ENCODE measurements at places on chromosomes 7 and 10.

GRCh38 chr7:15424468-15424867 is 137.3 kb downstream of the AGMO start:
- DNase-seq: no peak

- no peak for DNase-seq
These were observed 287.9 kb upstream of the PODXL start for GRCh38 chr7:131844369-131844768.

- DNase-seq: no peak
These were observed 66.1 kb downstream of the FZD1 start for GRCh38 chr7:91330191-91330808.

- DNase-seq: peak; percentile 40
These were observed 21.9 kb upstream of the KCNK18 start for GRCh38 chr10:117175215-117175900.

GRCh38 chr7:130037703-130038102 is 13.5 kb downstream of the ZC3HC1 start:
- no peak for DNase-seq

DNA sequence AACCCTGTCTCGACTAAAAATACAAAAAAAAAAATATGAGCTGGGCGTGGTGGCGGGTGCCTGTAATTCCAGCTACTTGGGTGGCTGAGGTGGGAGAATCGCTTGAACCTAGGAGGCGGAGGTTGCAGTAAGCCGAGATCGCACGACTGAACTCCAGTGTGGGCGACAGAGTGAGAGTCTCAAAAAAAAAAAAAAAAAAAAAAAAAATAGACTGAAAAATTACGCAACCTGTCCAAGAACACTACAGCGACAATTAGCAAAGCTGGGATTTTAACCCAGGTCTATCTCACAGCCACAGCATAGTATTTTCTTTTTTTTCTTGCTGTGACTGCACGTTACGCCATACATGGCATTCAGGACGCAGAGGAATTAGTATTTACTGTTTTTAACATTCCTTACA is 1.1 kb upstream of the RABGEF1 start:
- DNase-seq: no peak

DNA sequence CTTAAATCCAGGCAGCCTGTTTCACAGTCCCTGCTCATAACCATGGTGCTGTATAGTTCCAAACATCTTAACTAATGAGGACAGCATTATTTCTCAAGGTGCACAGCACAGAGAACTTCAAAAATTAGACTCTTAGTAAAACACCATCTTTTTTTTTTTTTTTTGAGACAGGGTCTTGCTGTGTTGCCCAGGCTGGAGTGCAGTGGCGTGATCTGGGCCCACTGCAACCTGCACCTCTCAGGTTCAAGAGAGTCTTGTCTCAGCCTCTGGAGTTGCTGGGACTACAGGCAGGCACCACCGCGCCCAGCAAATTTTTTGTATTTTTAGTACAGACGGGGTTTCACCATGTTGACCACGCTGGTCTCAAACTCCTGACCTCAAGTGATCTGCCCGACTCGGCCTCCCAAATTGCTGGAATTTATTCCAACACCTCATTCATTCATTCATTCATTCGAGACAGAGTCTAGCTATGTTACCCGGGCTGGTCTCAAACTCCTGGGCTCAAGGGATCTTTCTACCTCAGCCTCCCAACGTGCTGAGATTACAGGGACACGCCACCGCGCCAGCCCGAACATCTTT is 507 bp upstream of the TMEM254 start:
- no peak for DNase-seq

GRCh38 chr7:29623973-29624372 is 60.3 kb downstream of the PRR15 start:
- DNase-seq: no peak

DNA sequence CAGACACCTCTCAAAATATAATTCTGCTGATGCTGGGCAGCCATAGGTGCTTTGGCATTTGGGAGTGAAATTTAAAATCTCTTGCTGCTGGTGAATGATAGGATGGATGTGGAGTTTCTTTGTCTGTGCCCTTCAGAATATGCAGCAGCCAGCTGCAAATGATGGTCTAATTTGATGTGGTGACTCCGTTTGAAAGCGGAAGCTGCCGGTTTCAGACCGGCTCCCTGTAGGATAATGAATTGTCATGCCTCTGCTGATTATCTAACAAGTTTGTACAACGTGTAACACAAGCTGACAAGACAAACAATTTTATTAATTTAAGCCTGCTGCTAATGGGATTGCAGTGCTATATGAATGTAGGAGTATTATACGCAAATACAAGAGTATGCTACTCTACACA is 103.5 kb downstream of the SND1 start:
- no peak for DNase-seq

DNA sequence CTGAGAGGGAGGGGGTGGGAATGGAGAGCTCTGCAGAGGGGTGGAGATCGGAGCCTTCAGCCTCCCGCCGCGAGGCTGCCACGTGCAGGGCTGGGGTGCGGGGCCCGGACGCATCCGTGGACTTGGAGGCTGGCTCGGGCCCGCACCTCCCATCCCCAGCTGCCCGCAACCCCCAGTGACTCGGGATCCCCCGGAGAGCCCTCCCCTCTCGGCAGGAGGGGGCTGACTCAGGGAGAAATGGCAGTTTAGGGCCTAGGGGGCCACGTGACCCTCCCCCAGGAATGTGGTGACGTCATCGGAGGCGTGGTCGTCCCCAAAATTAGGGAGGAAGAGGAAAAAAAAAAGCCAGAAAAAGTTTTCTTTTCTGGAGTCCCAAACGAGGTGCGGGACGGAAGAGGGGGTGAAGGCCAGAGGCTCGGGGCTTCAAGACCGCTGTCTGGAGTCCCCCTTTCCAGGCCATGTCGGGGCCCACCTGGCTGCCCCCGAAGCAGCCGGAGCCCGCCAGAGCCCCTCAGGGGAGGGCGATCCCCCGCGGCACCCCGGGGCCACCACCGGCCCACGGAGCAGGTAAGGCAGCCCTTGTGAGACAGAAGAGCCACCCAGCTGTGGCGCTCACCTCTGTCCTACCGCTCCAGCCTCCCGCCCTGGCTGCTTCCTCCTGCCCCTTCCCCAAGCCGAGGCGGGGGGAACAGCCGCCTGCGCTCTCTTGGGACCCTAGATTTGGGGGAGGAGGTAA is at the start of gene TRIP6:
TRIP6 (plus strand) TSS at position 348 of the 736 bp plus-strand sequence; CDS start at position 459, 111 bp downstream.
- DNase-seq: peak; percentile 54

DNA sequence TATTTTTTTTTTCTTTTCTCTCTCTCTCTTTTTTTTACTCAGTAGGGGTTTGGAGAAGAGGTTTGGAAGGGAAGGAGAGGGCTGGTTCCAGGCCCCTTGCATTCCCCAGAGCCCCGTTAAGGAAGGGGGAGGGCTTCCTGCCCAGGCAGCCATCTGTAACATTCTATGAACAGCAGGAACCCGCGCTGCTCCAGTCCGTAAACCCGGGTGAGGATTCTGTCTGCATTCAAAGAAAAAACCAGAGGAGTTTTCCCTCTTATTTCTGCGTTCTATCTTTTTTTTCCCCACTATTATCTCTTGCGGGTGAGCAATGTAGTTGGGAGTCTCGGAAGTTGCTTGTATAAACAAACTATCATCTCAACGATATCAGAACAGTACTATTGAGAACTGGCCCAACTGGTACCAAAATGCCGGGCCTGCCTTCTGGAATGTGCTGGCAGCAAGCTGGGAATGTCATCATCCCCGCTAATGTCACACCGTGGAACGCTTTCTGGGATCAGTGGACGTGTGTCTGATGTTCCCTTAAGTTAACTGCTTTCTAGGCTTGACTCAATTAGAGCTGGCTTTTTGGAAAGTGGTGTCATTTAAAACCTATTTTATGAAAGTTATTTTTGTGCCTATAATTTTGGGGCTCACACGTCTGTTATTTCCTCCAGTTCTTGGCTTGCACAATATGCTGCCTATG is 153.1 kb upstream of the MEOX2 start:
- DNase-seq: peak; percentile 81

- DNase-seq: no peak
These were observed 268.9 kb downstream of the CSTF2T start for GRCh38 chr10:51430506-51430905.

DNA sequence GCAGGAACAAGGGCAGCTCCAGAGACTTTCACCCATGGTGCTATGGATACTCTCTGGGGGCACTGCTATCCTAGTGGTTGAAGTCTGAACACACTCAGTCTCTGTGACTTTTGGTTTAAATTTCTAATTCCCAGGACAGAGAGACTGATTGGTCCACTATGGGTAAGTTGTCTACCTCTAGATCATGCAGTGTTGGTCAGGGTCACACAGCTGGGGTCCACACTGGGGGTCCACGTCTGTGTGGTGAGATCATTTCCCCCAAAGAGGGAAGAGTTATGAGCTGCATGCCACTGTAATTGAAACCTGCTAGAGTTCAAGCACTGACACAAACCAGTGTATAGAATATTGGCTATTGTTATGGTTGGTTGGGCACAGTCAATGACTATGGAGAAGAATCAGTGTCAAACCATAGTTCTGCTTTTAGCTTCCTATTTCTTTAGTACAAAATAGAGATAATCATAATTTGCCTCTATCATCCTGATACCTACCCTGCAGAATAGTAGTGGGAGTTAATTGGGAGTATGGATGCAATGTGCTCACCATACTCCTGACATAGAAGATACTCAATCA is 101.6 kb downstream of the PRTFDC1 start:
- no peak for DNase-seq

DNA sequence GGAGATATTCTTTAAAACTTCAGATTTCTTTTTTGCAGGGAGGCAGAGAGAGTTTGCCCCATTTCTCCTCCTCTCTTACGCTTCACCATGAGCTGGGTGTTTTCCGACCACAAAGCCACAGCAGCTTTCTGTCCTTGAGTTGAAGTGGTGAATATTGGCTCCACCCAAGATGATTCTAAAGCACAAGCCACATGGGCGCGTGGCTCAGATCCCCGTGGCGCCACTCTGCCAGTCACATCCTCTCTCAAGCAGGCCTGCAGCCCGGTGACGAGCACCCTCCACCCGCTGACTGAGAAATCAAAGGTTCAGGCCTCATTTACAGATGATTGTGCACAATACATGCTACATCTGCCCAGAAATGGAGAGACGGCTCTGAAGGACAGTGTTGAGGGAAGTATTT is 27.6 kb upstream of the RNF32 start:
- no peak for DNase-seq

GRCh38 chr7:137717811-137718271 is 128.9 kb downstream of the DGKI start:
- DNase-seq: no peak

DNA sequence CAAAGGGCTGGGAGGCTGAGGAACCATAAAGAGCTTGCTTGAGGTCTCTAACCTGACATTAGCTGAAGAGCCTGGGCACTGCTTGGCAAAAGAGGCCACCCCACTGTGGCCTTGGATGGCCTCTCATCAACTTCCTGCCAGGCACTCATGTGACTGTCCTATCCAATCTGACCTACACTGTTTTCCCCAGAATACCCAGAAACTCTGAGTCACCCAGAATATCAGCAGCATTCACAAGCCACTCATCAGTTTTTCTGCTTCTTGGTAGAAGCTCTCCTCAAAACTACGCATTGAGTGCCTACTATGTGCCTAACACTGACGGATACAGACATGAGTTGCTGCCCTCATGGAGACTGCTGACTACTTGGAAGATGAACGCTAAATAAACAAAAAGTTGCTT is 4.1 kb upstream of the NT5C2 start:
- no peak for DNase-seq

GRCh38 chr7:144027974-144028373 is 20.8 kb upstream of the OR2A5 start:
- DNase-seq: no peak

DNA sequence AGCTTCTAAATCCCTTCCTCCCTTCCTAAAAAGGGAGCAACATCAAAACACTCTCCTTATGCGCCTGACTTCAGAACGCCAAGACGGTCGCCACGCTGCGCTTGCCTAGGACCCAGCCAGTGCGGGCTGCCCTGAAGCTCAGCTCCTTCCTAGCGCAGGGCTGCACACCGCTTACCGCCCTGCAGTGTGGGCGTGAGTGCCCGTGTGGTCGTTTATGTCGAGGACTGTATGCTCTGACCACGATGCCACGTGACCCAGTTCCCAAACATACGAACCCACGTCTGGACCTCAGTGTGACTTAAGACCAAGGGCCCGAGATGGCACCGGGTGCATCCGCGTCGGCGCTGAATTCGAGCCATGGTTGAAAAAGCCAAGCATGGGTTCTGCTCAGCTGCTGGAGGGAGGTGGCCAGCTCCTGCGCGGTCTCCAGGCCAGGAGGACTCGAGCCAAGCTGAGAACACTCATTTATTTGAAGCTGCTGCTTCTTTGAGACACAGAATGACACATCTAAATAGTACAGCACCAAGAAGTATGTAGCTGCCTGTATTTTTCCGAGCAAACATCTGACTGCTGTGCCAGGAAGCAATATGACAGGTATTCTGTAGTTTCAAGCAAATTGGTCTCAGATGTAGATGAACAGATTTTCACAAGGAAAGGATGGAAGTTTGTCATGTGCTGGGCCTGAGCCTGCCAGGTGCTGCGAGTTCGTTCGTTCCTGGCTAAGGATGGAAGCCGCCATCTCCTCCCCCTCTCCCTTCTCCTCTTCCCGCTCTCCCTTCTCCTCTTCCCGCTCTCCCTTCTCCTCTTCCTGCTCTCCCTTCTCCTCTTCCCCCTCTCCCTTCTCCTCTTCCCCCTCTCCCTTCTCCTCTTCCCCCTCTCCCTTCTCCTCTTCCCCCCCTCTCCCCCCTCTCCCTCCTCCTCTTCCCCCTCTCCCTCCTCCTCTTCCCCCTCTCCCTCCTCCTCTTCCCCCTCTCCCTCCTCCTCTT is 184.7 kb downstream of the EBF3 start:
- no peak for DNase-seq

DNA sequence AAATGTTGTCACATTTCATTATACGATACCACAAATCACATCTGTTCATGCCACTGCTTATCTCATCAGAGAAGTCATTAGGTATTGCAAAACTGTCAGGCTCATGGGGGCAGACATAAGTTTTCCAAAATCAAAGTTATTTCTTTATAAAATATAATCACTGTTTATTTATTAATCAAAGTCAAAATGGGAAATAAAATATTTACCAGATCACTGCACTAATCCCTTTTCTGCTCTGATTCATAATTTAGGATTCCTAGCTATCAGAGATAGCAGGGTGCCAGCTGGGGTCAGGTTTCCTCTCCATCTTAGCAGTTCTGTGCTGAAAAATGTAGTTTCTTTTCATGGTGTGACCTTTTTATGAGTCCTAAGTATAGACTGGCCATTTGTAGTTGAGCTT is 117.7 kb upstream of the LANCL2 start:
- no peak for DNase-seq

DNA sequence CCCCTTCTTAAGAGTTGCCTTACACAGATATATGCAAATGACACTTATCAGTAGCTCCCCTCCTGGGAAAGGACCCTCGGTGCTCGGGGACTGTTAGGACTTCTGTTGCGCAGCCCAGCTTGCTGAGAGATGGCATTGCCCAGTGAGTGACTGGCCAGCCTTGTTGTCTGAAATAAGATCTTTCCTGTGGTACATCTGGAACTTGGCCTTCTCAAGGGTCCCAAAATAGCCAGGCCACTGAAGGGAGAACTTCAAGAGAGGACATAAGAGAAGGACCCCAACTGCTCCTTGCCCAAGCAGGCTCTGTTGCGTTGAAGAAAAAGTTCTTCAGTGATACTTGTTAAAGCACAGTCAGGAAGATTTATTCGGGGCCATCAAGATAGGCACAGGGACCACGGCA is 17.3 kb downstream of the BAG3 start:
- no peak for DNase-seq

GRCh38 chr7:29606287-29606721 is 42.7 kb downstream of the PRR15 start:
- DNase-seq: no peak

- no peak for DNase-seq
These were observed 42.6 kb downstream of the KIAA1217 start for GRCh38 chr10:24251547-24251946.
